Mesenteric fat pad (tissue), 1 donor: ENCODE measurements at places on chromosomes 6 and 20. TPM values are rescaled to one million over a fixed set of nuclear protein-coding genes. Genes with fewer than 3 reads are reported as not detected.

The FOXC1 gene
- total RNA-seq = 7.6 TPM

The FNDC11 gene
- total RNA-seq = 0.13 TPM

The RBM39 gene
- total RNA-seq = 269 TPM

DNA sequence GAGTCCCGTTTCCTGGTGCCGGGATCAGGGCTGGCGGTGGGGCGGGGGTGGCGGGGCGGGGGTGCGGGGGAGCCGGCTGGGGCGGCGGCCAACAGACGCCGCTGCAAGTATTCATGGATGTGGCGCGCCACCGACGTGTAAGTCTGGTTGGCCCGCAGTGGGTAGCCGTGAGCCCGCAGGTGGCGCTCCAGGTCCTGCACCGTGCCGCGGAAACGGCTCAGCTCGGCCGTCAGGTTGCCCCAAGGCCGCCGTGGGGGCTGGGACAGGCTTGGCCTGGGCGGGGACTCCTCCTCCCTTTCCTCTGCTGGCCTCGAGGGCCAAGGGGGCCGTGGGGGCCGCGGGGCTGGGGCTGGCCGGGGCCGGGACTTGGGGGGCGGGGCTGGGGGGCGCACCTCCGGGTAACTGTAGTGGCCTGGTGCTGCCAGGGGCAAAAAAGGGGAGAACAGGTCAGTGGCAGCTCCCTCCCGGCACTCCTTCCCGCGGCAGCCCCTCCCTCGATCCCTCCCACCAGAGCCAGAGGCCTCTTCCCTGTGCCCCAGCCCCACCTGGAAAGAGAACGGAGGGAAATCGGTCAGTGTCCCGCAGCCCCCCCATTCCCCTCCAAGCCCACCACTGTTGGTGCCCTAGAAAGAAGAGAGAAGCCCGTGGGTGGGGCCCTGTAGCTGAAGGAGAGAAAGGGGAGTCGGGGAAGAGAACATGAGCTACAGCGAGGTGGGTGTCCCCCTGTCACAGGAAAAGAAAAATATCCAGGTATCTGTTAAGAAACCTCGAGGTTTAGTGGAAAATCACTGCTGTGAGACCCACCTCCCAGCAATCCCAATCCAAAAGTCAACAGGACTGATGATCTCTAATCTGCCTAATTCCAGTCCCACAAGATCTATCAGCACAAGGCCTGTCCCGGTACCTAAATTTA is 21.3 kb downstream of the TNXB start:
- peak; percentile 95 for DNase-seq
